ENCODE measurements at places on chromosomes 7 and 10. TPM values are rescaled to one million over a fixed set of nuclear protein-coding genes. Genes with fewer than 3 reads are reported as not detected.

Gene ZNF467
- 0.36 TPM for total RNA-seq

Gene ZNF33A
- total RNA-seq, result 11.3 TPM

Gene ZNF804B
- total RNA-seq, result not detected

Gene SHTN1
- 4.4 TPM for total RNA-seq

Gene VGF
- total RNA-seq, result 0.16 TPM

Gene PIP
- total RNA-seq, result not detected
